Activated naive CD4-positive, alpha-beta T cell (primary cell): ENCODE measurements at places on chromosomes 3 and 15.

DNA sequence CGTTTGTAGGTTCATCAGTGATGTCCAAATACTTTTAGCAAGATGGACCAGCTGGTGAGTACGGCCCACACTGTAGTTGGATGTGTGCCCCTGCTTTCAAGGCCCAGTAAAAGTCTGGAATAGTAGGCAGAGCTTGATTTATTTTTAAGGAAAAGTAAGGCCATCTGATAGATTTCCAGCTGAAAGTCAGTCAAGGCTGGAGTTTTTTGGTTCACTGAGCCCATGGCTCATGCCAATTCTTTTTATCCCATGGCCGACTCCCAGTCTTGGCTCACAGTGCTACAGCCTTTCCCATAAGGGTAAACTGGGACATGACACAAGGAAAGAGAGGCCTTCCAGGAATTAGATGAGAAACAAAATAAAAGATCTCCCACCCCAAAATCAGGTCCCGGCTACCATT is 13.5 kb downstream of the CCDC80 start:
- no peak for DNase-seq

- DNase-seq = no peak
Measured at GRCh38 chr3:16130066-16130465, 44.4 kb upstream of the GALNT15 start.

GRCh38 chr3:244041-244440 is 47.5 kb downstream of the CHL1 start:
- no peak for DNase-seq

DNA sequence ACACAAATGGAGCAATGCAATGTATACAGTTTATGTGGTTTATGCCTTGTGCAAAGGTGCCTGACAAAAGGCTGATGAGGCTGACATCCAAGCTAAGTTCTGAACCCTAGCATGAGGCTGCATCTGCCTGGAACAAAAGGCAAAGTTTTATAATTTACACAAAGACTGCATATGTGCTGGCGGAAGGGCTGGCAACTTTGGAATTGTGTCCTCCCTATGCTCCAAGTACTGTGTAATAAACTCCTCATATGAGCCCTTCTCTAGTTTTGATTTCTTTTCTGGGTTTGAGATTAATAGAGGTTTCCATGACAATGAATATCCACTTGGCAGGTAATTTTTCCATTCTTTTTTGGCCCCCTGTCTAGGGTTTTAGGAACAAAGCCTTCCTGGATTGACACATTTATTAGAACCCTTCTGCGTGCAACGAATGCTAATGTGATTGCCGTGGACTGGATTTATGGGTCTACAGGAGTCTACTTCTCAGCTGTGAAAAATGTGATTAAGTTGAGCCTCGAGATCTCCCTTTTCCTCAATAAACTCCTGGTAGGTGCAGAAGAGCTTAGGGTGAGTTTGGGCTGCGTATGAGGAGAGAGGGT is 10.8 kb downstream of the PLA1A start:
- no peak for DNase-seq

GRCh38 chr15:52097180-52097579 is 15.4 kb downstream of the BCL2L10 start:
- no peak for DNase-seq

DNA sequence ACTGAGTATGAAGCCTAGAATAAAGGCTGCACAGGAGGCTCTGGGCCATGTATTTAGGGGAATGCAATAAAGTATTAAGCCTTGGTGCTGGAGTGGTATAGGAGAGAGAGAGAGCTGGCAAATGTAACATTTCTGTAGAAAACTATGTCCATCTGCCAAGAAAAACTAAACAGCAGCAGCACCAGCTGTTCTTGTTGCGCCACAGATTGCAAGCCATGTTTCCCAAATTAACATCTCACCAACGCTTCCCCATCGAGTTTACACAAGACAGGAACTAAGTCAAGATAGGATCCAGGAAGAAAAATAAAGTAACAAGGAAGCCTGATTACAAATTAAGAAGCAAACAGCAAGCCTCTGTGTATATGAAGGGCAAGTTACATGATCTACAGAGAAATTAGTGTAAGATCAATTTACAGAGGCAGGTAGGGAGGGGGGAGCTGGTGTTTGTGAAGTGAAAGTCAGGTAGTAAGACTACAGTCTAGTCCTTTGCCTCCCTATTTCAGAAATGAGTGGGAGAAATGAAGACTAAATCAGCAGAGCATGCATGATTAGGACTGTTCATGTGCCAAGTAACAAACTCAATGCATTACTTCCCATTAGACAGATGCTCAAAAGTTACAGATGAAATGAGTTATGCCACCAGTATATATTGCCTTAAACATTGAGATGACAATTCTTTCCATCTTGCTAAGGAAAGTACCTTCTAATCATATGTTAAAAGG is 900.5 kb downstream of the EPHA3 start:
- DNase-seq = no peak

DNA sequence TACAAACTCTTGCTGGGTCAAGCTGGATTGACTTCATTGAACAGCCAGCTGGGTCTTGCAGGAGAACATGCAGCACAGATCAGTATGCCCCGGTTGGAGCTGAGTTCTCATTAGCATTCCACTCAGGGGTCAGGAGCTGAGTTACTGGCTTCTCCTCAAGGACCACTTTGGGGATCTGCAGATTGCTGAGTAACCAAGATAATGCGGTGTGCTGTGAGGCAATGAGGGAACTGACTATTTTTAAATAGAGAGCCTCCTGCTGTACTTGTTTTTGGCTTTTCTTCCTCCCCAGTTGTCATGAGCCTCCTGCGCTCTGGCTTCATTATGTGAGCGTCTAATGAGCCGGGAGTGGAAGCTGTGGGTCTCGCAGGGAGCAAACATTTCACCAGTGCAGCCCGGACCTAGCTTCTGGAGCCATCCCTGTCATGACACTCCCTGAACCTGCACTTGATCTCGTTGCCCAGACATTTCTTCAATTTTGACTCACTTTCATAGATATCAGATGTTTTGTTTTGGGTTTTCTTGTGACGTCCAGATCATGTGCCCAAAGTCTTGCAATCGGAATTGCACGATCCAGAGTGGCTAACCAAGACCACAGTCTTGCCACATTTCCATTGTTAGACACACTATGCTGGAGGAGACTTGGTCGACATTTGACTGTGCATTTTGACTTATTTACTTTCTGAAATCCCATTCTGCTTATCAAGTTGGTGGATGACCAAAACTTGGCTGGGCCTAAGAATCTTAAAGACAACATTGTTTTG is 327.2 kb downstream of the LRTM1 start:
- DNase-seq = no peak

DNA sequence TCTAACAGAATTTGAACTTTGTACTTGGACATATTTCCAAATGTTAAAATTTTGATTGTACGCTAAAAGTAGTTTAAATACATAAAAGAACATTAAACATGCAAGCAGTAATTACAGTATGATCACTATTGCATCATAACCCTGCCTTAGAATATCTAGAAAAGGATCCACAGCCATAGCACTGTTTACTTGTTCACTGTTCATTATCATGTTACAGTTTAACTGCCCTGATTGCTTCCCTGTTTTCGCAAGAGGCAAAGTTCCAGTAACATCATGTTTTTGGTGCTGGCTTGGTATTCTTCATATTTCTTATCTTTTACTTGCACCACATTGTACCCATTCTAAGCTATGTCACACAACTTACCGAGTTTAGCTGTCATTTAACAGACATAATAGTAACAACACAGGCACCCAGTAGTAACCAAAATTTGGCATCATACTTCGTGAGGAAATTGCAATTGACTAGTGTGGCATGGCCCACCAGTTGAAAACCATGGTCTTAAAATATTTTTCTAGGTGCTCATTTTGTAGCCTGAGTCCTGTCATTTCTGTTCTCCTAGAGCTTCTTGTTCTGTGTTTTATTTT is 13.3 kb upstream of the TMEM87A start:
- no peak for DNase-seq

- DNase-seq = no peak
Measured at GRCh38 chr3:123361071-123361470, 87.8 kb downstream of the ADCY5 start.

- DNase-seq = no peak
Measured at GRCh38 chr3:183427196-183427875, 1.1 kb downstream of the MCF2L2 start.

DNA sequence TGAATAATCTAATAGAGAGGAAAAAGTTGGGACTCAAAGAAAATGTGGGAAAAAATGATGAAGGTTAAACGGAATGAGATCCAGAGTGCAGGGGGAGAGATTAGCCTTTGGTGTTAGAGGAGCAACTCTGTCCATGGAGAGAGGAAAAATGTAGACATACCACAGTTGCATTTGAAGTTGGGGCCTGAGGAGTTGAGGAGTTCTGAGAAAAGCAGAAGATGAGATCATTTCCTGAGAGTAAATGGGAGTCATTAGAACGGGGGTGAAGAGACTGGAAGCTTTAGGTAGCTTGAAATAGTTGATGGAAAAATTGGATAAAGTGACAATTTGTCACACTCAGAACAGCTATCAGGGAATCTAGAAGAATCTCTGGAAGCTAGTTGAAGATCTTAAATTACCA is 7.3 kb downstream of the CCR5AS start:
- no peak for DNase-seq

DNA sequence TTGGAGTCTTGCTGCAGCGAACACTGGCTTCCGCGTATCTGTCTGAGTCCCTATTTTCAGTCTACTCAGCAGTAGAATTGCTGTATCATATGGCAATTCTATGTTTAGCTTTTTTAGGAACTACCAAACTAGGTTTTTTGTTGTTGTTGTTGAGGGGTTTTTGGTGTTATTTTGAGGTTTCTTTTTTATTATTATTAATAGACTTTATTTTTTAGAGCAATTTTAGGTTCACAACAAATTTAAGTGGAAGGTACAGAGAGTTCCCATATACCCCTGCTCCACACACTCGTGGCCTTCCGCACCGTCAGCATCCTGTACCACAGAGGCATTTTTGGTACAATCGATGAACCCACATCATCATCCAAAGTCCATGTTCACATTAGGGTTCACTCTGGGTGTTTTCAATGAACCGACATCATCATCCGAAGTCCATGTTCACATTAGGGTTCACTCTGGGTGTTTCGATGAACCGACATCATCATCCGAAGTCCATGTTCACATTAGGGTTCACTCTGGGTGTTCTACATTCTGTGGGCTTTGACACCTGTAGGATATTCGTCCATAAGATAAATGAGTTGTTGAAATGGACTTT is 67.9 kb downstream of the LMLN start:
- no peak for DNase-seq

DNA sequence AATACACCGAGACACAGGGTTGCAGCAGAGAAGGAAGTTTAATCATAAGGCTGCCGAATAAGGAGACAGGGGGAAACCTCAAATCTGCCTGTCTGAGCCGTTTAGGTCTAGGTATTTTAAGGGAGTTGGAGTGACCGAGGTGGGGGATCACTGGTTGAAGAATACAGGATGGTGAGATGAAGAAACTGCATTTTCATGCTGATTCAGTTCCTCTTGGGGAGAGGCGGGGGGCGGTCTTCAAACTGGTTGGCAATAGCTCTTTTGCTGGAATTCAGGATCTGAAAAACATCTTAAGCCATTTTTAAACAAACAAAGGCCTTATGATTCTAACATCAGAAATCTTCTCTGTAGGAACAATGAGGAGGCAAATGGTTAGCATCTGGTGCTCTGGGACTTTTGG is 699.5 kb upstream of the CFAP20DC start:
- DNase-seq = no peak

- no peak for DNase-seq
Measured at GRCh38 chr3:187807086-187807862, 62.0 kb upstream of the BCL6 start.

- no peak for DNase-seq
Measured at GRCh38 chr15:59741274-59741906, 52.3 kb upstream of the BNIP2 start.

GRCh38 chr3:17811646-17812045 is 69.2 kb upstream of the TBC1D5 start:
- DNase-seq = no peak

GRCh38 chr3:188036375-188037194 is 117.4 kb upstream of the LPP start:
- DNase-seq = no peak

DNA sequence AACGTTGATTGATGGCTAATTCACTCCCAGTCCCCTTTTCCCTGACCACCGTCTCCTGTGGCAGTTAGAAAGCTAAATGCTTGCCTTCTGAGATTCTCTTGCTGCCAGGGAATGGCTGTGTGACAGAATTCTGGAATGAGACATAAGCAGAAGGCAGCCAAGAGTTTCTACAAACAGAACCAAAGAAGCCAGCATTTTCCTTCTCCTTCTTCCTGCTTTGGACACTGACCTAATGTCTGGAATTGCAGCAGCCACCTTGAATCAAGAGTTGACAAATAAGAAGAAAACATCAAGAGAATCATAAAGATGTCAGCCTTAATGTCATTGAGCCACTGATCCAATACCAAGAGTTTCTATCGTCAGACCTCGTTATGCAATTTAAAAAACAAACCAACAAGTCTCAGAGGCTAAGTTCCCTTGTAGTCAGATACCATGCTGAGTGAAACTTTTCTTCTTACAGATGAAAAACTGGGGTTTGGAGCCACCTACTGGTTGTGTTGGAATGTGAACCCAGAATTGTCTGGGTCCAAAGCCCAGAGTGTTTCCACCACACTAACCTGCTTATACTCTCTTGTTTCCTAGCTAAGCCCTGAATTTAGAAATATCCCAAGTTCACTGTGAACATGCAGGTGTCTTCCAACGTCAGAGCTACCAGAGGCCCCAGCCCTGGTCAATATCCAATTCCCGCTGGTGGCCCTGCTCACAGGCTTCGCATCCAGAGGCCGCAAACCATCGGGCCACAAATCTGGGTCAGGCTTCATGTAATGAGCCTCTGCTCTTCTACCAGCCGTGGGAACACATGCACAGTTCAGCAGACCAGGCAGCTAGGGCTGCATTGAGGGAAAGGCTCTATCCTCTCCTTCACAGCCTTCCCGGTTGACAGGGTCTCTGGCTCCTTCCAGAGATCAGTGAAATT is 42.5 kb downstream of the MCF2L2 start:
- DNase-seq = peak; percentile 15

DNA sequence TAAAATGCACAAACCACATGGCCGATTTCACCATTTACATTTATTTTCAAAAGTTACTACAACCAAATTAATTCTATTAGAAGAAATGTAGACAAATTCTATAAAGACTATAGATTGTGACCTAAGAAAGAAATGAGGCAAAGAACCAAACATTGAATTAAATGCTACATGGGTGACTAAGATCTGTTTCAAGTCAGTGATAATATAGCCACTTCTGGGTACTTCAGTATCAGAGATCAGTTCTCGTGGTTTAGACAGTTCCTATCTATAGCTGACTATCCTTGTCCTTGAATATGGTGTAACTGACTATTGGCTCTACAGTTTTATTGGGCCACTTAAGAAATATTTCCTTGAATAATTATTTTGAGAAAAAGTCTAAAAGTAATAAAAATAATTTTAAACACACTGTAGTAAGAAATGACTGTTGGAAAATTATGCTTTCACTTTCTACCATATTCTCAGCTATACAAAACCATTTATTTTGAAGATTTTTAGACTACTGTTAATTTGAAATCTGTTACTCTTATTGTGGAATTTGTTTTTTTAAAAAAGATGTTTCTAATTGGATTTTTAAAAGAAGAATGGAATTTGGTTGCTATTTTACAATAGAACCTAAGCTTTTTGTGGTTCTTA is 14.1 kb downstream of the KCNMB3 start:
- DNase-seq = no peak

- no peak for DNase-seq
Measured at GRCh38 chr3:47006145-47006651, 26.7 kb downstream of the NBEAL2 start.
